ENCODE measurements at places on chromosomes 3 and 15.

DNA sequence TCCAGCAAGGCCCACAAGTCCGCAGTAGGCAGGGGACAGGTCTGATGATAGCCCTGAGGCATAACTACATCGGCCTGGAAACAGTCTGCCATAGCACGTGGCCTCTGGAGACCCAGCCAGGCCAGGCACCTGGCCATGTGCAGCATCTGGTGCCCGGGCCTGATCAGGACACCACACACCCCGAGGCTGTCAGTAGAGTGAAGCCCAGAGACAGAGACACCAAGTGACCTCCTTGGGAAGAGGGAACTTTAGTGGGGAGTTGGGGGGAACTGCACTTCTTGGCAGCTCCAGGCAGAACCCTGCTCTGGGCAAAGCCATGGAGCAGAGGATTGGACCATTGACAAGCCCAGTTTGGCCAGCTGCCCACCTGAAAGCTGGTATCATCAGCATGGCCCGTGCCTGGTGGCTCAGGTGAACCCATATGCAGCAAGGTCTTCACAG lies 1.2 kb downstream of the SHISA5 start:
- DNase-seq, result no peak

DNA sequence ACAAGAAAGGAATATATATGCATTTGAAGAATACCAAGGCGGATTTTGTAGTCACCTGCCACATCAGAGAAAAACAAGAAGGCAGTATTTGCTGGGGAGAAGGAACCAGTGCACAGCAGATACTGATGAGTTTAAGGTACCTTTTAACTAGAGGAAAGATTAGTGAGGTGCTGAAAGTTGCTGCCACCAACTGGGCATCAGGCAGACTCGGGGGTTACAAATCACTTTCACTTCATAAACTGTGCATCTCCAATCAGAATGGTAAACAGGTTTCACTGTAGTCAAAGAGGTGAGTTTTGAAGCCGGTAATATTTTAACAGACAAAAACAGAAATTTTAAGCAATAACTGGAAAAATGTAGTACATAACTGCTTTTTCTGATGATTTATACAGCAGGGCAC lies 4.1 kb downstream of the FBN1 start:
- DNase-seq, result no peak

DNA sequence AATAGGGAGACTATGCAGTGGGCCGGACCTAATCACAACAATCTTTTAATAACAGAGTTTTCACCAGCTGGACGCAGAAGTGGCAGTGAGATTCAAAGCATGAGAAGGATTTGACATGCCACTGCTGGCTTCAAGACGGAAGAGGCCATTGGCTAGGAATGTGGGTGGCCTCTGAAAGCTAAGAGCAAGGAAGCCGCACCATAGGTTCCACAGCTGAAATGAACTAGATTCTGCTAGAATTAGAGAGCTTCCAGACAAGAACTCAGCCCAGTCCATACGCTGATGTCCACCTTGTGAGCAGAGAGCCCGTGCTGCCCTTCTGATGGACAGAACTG lies 6.9 kb upstream of the NCBP2 start:
- DNase-seq, result no peak

- DNase-seq, result no peak
These were observed 215.8 kb upstream of the CNTN6 start for GRCh38 chr3:877001-877400.

DNA sequence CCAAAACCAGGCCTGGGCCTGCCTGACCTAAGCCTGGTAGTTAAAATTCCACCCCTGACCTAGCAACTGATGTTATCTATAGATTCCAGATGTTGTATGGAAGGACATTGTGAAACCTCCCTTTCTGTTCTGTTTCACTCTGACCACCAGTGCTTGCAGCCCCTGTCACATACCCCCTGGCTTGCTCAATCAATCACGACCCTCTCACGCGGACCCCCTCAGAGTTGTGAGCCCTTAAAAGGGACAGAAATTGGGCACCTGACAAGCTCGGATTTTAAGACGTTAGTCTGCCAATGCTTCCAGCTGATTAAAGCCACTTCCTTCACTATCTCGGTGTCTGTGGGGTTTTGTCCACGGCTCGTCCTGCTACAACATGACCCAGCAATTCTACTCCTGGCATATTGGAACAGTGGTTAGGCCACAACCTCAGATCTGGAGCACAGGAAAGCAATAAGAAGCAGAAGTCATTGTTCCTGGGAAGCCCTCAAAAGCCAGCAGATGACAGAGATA lies 36.7 kb upstream of the LHFPL4 start:
- no peak for DNase-seq

- DNase-seq, result no peak
These were observed 28.0 kb upstream of the TEX9 start for GRCh38 chr15:56337084-56337725.

DNA sequence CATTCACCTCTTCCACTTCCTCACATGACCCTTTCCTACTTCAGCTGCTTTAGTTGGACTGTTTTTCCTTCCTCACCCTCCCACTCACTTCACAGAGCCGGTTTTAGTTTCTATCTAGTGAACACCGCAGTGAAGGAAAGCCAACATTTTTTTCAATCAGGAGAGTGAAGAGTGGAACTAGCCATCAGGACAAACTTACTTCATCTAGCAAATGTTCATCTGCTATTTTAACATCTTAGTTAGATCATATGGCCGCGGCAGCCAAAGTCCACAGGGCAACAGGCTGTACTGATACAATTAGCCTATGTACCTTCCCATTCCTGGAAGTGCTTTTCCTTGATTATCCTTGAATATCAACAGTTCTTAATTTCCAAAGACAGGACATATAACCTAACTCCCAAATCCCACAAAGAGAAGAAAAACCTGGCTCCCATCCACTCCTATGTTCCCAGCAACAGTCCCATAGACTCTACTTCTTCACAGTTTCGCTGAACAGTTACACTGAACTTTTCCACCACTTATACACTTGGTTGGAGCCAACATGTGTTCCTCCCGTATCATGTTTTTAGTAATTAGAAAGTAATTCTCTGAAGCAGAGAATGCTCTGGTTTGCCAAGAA lies 456.2 kb upstream of the THBS1 start:
- no peak for DNase-seq

GRCh38 chr3:42516443-42516842 lies 14.0 kb downstream of the VIPR1 start:
- DNase-seq, result no peak

- no peak for DNase-seq
These were observed 282.3 kb downstream of the SLC9A9 start for GRCh38 chr3:143565951-143566350.

DNA sequence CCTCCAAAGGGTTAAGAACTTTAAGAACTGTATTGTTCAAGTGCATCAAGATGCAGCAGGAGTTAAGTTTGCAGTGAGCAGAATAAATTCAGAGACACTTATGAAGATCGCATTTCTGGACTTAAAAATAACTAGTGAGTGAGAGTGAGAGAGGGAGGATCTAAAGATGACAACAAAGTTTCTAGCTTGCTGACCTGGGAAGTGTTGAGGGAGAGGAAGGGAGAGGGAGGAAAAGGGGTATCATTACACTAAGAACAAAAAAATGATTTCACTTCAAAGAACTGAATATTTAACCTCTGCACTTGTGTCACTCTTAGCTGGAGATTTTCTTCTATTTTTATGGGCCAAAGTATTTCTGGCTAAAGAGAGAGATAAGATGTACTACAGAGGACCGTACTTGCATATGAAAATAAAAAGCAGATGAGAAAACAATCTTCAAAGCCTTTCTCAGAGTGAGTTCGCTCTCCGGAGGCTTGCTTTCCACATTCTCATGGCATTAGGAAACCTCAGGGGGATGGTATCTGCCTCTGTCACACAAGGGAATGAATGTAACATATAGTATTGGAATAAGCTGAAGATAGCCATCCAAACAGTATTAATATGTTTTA lies 91.4 kb upstream of the TJP1 start:
- no peak for DNase-seq

DNA sequence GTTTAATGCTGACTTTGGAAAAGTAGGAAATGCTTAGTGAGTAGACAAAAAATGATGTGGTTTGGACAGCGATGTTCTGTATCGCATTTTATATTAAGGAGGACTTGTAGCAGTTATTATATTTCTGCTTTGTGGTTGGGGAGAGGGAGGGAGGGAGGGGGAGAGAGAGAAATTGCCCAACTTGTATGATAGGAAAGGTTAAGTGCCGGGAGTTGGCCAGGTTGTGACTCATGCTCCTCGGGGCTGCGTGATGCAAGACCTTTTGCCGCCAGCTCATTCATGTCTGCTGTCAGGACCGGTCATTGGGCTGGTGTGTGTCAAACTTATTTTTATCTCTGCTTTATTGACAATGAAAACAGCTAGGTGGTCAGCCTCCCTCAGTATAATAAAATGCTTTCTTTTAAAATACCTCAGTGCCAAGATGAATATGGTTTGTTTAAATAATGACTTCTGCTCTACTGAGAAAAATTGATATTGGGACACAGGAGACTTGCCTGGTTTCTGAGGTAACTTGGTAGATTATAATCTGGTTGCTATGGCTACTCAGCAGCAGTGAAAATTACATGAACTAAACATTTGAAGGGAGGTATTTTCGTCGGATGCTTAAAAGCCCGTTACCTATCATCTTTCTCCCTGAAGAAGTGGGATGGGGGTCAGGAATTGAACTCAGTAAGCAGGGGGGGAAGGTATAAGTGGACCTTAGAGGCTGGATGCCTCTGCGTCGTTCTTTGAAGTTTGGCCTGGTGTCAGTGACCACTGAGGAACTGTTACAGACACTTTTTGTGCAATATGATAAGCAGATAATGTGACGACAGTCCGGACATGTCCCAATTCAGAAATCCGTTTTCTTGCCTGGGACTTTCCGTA lies 90.7 kb downstream of the FNDC3B start:
- DNase-seq, result no peak

DNA sequence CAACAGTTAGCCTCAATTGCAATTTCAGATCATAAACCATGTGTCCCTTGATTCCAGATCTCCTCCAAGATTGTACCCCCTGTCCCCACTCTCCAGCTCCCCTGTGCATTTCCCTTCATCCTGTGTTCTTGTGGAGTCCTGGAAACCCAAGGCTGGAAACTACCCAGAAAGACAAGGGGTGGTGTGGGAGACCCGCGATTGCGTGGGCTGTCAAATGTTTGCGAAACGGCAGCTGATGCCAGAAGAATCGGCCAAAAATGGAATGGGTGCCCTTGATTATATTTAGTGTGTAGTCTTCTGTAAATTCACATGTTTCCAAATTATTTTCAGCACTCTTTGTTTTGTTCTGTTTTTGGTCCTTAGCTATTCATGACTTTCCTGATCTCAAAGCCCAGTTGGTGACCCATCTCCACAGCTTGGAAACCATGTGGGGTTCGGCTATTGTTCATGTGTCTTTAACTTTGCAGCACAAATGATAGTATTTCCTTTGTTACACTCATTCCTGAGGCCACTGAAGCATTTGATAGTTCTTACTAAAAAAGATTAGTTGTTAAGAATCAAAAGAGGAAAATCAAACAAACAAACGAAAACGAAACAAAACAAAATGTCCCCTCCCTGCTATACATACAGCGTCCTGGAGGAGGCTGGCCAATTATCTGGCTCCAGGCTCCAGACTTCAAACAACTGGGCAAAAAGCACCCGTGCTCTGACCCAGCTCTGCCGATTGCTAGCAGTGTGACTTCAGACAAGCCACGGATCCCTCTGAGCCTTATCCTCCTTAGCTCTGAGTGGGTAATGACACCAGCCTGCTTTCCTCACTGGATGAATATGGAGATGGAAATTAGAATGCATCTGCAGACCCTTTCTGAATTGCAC lies 120.9 kb downstream of the CACNA2D3 start:
- DNase-seq, result no peak

- no peak for DNase-seq
These were observed 6.6 kb downstream of the ACOX2 start for GRCh38 chr3:58530354-58530865.

GRCh38 chr3:35968043-35968622 lies 328.8 kb downstream of the ARPP21 start:
- DNase-seq, result no peak

DNA sequence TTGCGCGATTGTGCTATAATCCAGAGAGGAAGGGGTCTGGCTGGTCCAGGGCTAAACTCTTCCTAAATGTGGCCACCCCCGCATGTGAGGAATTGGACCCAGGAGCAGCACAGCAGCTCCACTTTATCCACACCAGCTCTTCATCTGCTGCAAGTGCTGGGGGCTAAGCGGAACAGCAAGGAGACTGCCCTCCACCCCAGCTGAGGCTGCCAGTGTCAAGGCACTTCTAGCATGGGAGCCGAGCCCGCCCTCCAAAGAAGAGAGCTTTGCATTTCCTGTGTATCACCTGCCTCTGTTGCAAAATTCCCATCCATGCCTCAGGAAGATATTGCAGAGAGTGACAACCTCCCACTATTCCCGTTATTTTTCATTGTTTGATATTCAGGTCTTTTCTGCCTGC lies 333.6 kb downstream of the ARRDC4 start:
- DNase-seq, result no peak
